NCI-H1105 treated with DMSO at 0.1 percent for 48 hours (cell line): ENCODE measurements at places on chromosomes 4 and X.

DNA sequence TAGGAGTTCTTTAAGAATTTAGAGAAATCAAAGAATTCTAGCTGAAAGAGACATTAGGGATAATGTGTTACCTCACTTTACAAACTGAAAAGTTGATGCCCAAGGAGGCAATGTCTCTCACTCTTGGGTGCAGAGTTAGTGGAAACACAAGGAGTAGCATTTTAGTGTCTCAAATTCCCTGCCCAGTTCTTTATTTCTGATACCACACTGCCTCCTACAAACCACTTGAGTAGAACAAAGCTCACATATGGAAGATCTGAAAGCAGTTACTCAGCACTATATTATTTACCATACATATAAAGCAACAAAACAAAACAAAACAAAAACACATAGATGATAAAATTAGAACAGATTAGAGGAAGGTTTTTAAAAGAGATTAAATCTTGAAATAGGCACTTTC lies 124.2 kb downstream of the REELD1 start:
- no peak for DNase-seq

- DNase-seq = no peak
These were observed 64.9 kb upstream of the CAMK2D start for GRCh38 chr4:113826421-113826820.

- DNase-seq = no peak
These were observed 77.0 kb upstream of the STX18 start for GRCh38 chr4:4618847-4619246.

GRCh38 chr4:87153078-87153870 lies 67.1 kb downstream of the KLHL8 start:
- no peak for DNase-seq

- DNase-seq = no peak
These were observed 88.4 kb upstream of the AFF2 start for GRCh38 chrX:148412006-148412405.

DNA sequence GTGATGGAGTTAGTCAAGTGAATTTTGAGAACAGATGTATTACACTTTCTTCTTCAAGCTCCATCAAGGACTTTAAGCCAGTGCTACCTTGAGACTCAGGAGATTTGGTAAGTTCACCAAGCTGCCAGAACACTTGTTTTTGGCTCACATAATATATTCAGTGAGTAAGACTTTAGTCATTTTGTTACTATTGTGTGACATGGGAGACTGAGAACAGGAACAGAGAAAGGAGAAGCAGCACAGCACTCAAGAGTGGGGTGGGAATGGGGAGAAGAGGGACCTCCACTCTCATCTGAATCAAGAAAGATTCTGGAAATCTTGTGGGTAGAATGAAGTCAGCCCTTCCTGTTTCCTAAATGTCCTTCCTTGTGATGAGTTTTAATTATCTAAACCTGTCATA lies 87.3 kb upstream of the TET2 start:
- no peak for DNase-seq

- no peak for DNase-seq
These were observed 114.2 kb downstream of the SPCS3 start for GRCh38 chr4:176433983-176434382.

GRCh38 chr4:140611854-140612253 lies 43.1 kb upstream of the UCP1 start:
- no peak for DNase-seq

- DNase-seq = peak; percentile 46
These were observed 71.0 kb downstream of the PJA1 start for GRCh38 chrX:69093960-69094871.

GRCh38 chr4:40856840-40857362 lies 107.1 kb downstream of the NSUN7 start:
- DNase-seq = peak; percentile 72

- DNase-seq = peak; percentile 35
These were observed 378.4 kb downstream of the ANKRD50 start for GRCh38 chr4:124334119-124334518.
